ENCODE measurements at places on chromosomes 1 and 21. TPM values are rescaled to one million over a fixed set of nuclear protein-coding genes. Genes with fewer than 3 reads are reported as not detected.

Gene OR2W3
- total RNA-seq = not detected

GRCh38 chr1:31605908-31606427 lies 11.5 kb upstream of the HCRTR1 start:
- no peak for DNase-seq

- no peak for DNase-seq
These were observed 14.0 kb downstream of the NR5A2 start for GRCh38 chr1:200041337-200042118.

Gene MROH9
- total RNA-seq = not detected

DNA sequence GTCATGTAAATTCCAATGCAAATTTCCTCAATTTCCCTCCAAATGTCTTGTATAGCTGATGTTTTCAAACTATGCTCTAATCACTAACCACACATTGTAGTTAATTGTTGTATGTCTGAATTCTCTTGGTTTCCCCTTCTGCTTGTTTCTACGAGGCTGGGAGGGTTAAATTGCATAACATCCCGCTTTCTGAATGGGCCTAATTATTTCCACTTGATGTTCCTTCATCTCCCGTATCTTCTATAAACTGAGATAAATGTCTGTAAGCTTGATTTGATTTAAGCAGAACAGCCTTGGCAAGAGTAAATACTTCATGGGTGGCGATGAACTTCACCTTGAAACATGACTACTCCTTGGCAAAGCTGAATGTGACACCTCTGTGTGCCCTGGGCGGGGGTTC lies 72.2 kb downstream of the SERINC2 start:
- DNase-seq = no peak

DNA sequence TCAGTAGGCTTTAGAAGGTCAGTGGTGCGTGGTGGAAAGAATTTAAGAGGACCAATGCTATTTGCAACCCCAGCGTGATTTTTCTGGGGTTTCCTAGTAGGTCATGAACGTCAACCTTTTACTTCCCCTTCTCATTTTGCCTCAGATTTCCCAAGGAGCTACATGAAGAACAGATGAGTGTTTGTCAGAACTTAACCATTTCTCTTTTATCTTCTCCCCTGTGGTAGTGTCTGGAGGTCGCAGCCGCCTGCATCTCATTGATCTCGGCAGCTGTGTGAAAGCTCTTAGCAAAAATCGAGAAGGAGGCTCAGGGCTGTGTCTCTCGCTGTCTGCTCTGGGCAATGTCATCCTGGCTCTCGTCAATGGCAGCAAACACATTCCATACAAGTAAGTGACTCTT lies 491.1 kb downstream of the KIF26B start:
- no peak for DNase-seq

DNA sequence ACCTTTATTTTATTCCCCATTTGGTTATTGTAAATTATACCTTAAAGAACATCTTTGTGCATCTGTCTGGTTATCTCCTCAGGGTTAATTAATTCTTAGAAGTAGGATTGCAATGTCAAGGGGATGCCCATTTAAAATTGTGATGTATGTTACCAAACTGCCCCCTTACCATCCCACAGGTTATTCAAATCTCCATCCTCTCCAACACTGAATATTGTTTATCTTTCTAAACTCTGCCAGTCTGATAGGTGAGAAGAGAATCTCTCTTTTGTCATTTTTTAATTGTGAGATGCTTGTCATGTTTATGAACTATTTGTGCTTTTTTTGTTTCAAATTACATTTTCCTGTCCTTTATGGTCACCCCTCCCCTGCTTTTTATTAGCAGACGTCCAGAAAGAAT lies 55.8 kb downstream of the VWA5B1 start:
- no peak for DNase-seq

DNA sequence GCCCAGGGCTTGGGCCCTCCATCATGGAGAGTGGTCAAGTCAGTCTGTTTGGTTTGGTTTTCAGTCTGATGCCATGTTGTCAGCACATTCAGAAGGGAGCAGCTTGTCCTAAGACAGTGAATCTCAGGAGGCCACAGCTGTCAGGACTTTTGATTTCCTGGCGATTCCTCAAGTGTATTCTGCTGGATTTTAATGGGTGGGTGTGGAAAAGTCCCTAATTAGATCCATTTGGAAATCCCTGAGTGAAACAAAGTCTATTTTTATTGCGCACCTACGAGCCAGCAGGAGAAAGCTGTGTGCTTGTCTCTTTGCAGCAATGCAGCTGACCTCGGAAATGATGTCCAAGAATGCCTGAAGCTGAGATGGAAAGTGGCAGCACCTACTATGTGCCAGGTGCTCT lies 21.6 kb upstream of the FHAD1 start:
- DNase-seq = no peak

DNA sequence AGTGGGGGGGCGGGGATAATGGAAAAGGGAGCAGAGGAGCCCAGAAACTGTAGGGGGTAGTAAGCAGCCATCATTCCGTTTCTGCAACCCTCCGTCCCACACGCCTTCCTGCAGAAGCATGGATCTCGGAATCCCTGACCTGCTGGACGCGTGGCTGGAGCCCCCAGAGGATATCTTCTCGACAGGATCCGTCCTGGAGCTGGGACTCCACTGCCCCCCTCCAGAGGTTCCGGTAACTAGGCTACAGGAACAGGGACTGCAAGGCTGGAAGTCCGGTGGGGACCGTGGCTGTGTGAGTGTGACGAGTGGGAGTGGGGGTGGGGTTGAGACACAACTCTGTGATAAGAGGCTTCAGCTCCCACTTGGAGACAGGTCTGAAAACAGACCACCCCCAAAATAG lies 706 bp downstream of the CREB3L4 start:
- no peak for DNase-seq

GRCh38 chr1:178506669-178507068 lies 6.2 kb upstream of the TEX35 start:
- no peak for DNase-seq

GRCh38 chr1:236699366-236699765 lies 13.1 kb downstream of the ACTN2 start:
- DNase-seq = no peak

Gene SNRNP40
- 19.0 TPM for total RNA-seq

- no peak for DNase-seq
These were observed 27.1 kb upstream of the LRRC38 start for GRCh38 chr1:13540866-13541265.
